Activated CD4-positive, alpha-beta memory T cell treated with anti-CD3 and anti-CD28 coated beads for 36 hours (primary cell): ENCODE measurements at places on chromosomes 3 and 15. TPM values are rescaled to one million over a fixed set of nuclear protein-coding genes. Genes with fewer than 3 reads are reported as not detected.

Gene WDR72
- total RNA-seq: not detected

Gene SLC26A6
- 47.7 TPM for total RNA-seq

Gene MAP1A
- 1.5 TPM for total RNA-seq

Gene DUOXA2
- total RNA-seq: not detected

Gene SH3GL3
- total RNA-seq: not detected

Gene TIPARP
- total RNA-seq: 17.7 TPM

Gene STRIT1
- not detected for total RNA-seq

Gene PLSCR2
- not detected for total RNA-seq

Gene SLC7A14
- total RNA-seq: not detected

Gene PLA2G4B
- total RNA-seq: 9.9 TPM
